Mesothelial cell of epicardium (in vitro differentiated cells): ENCODE measurements at places on chromosomes 1 and 21.

GRCh38 chr1:172417557-172417956, 2.9 kb upstream of the C1orf105 start:
- peaks cover 5% of the 10 kb centered on the region for H3K36me3 ChIP-seq
- DNase-seq, result no peak
- no peaks in the 10 kb centered on the region for H3K27me3 ChIP-seq
- H3K27ac ChIP-seq, result no peak overlapping the region
- peaks cover 26% of the 10 kb centered on the region for H3K4me1 ChIP-seq

DNA sequence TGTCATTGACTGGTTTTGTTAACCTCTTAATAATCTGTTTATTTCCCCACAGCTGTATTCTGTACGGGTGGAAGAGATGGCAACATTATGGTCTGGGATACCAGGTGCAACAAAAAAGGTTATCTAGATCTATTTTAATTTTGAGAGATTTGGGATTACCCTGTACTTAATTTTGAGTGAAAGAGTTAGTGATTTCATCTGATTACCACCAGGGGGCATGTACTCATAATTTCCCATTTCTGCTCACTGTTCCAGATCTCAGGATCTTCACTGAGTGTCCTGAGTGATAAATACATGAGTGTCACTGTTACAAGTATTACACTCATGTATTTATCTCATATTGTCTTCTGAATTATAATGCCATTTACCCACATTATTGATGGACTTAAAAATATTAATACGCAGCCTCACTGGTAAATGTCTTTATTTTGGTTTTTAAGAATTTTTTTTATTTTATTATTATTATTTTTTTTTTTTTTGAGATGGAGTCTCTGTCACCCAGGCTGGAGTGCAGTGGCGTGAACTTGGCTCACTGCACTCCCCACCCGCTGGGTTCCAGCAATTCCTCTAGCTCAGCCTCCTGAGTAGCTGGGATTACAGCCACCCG, 27.4 kb downstream of the DTL start:
- no peaks in the 10 kb centered on the region for H3K4me1 ChIP-seq
- H3K36me3 ChIP-seq, result peaks cover 19% of the 10 kb centered on the region
- H3K27ac ChIP-seq, result no peak overlapping the region
- no peaks in the 10 kb centered on the region for H3K27me3 ChIP-seq
- DNase-seq, result no peak

- no peaks in the 10 kb centered on the region for H3K36me3 ChIP-seq
- no peak overlapping the region for H3K27ac ChIP-seq
- no peak overlapping the region for H3K4me3 ChIP-seq
- no peak for DNase-seq
- H3K4me1 ChIP-seq, result no peaks in the 10 kb centered on the region
Observed at GRCh38 chr1:175470078-175470477, 273.3 kb downstream of the TNR start.

DNA sequence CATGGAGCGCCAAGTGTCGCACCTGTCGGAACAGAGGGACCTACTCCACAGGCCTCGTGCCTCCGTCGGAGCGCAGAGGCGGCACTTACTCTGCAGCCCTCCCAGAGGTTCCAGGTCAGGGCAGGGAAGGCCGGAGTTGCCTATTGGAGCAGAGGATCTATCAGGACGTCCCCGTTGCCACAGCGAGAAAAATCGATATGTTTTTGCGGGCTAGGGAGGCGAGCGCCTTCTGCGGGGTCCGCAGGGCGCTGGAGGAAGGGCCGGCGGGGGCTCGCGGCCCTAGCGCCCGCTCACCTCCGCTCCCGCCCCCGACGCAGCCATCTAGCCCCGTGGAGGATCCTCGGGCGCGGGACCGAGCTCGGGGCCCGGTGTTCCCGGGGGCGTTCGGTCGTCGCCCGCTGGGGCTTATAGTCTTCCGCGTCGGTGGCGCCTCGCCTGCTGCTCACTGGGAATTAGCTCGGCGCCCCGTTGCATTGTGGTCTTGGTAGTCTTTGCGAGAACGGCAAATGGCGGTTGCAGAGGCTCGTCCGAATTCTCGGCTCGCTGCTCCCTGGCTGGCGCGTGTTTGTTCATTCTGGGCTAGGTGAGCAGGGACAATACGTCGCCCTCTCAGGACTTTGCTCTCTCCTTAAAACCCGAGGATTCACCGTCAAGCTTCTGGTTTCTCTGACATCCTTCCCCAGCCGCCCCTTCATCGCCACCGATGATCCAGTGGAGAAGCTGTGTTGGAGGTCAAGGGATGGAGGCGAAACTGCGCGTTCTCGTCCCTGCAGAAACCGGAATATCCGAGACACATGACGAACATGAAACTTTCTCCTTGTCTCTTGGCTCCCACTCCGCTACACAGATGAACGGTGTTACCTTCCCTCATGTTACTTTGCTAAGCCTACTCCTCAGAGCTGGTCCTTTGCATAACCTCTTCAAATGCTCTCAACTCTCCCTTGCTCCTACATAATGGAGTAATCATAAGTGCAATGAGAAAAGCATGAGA, at the start of gene JTB:
TSS of gene JTB (minus strand) at position 425 of the 991 bp plus-strand sequence. CDS start at position 3, 422 bp downstream.
- peaks cover 28% of the 10 kb centered on the region for H3K4me1 ChIP-seq
- peak; percentile 82 for DNase-seq
- H3K4me3 ChIP-seq, result peak within 1 kb of the TSS; percentile 97
- H3K27me3 ChIP-seq, result no peaks in the 10 kb centered on the region
- peak within 1 kb of the TSS; percentile 97 for H3K27ac ChIP-seq
- peaks cover 13% of the 10 kb centered on the region for H3K36me3 ChIP-seq

GRCh38 chr1:218380125-218380977, 35.2 kb downstream of the TGFB2 start:
- DNase-seq, result peak; percentile 32
- no peaks in the 10 kb centered on the region for H3K27me3 ChIP-seq
- peaks cover 73% of the 10 kb centered on the region for H3K4me1 ChIP-seq
- no peak overlapping the region for H3K4me3 ChIP-seq

DNA sequence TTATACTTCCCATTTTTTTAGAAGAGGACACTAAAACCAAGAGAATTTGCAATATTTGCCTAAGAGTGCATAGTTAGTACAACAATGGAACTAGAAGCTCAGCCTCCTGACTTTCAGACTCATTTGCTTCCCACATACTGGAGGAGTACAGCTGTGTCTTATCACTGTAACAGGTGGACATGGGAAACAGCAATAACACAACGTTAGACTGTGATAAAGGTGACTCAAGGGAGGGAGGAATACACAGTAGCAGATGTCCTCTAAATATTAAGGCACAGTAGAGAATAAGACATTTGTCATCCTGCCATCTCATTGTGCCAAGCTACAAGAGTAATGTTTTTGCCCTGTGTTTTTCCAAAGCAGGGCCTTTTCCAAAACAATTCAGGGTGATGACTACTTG, 55.4 kb upstream of the JAK1 start:
- no peak overlapping the region for H3K4me3 ChIP-seq
- H3K36me3 ChIP-seq, result no peaks in the 10 kb centered on the region
- H3K27ac ChIP-seq, result no peak overlapping the region
- no peak for DNase-seq
- H3K4me1 ChIP-seq, result no peaks in the 10 kb centered on the region
- H3K27me3 ChIP-seq, result no peaks in the 10 kb centered on the region

DNA sequence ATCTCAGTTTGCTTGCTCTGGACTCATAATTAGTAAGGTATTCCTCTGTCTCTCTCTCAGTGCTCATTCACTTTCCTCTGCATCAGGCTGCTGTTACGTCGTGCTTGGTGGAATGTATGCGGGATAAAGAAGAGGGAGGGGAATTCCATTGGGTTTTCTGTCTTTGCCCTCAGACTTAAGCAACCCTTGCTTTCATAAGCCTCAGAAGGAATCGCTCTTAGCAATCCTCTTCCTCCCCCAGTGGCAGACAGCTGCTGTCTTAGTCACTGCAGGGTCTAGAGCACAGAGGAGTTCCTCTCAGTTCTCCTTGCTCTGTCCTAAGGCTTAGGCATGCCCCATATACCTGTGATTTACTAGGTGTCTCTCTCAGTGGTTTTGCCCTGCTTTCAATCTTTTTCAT, 19.1 kb upstream of the NTMT2 start:
- H3K4me1 ChIP-seq, result peaks cover 14% of the 10 kb centered on the region
- no peaks in the 10 kb centered on the region for H3K27me3 ChIP-seq
- DNase-seq, result no peak
- H3K36me3 ChIP-seq, result no peaks in the 10 kb centered on the region
- H3K27ac ChIP-seq, result peak overlapping the region; percentile 2

DNA sequence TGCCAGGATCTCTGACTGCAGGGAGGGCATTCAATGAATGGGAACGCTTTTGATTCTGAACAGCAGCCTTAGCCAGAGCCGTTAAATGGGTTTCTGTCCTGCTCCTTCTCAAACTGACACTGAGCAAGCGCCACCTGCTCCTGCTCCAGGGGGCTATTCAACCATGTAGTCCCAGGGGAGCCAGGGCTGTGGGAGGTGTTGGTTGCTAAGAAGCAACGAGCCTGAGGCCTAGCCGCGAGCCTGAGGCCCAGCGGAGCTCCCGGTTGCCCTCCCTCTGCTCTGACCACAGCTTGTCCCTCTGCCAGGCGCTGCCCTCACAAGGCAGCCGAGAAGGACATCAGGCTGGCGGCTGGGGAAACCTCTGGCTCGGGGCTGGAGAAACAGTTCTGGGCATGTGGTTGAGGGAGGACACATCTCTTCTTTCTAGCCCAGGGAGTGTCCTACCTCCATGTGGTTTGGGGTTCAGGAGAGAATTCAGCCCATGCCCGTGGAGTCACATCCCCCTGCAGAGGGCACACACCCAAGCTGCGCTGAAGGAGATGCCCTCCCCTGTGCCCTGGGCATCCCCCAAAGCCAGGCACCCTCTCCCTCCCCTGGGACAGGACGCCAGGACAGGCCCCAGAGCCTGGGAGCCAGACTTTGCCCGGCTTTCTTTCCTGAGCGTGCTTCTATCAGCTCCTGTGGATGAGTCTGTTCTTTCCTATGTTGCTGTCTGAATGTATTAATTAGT, 18.0 kb downstream of the PCP4 start:
- peaks cover 2% of the 10 kb centered on the region for H3K4me1 ChIP-seq
- no peak for DNase-seq
- no peaks in the 10 kb centered on the region for H3K36me3 ChIP-seq
- no peak overlapping the region for H3K27ac ChIP-seq
- H3K27me3 ChIP-seq, result no peaks in the 10 kb centered on the region
